ENCODE measurements at places on chromosomes 1 and 21. TPM values are rescaled to one million over a fixed set of nuclear protein-coding genes. Genes with fewer than 3 reads are reported as not detected.

Gene PDE4B
- 38.3 TPM for total RNA-seq

Gene YY1AP1
- total RNA-seq: 56.2 TPM

DNA sequence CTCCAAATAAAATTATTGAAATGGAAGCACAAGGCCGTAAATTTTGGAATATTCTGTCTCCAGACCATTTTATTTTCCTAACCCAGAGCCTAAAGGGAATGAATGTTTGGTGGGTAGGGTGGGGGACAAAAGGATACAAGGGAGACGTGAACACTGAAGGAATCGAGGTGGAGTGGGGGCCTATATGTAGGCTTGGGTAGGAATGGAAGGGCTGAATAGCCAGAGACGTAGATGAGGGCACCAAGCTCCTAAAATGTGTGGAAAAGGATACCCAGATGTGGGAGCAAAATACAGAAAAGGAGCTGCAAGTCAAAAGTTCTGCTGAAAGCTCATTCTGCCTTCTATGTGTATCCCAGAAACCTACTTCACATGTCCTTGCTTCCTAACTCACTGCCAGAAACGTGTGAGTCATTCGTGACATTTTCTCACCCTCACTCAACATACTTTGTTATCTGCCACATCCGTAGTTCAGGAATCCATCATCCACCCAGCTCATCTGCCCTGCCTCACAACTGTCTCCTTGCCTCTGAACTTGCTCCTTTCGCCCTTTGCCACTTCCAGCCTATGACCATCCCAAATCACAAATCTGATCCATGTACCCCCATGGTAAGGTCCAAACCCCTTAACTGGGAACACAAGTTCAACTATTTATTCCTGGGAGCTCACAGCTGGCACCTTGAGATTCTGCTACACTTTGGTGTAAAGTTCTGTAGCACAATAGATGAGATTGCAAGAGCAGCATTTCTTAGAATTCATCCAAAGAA, 84.1 kb upstream of the PRDX6 start:
- DNase-seq: no peak

Gene LEFTY1
- not detected for total RNA-seq

DNA sequence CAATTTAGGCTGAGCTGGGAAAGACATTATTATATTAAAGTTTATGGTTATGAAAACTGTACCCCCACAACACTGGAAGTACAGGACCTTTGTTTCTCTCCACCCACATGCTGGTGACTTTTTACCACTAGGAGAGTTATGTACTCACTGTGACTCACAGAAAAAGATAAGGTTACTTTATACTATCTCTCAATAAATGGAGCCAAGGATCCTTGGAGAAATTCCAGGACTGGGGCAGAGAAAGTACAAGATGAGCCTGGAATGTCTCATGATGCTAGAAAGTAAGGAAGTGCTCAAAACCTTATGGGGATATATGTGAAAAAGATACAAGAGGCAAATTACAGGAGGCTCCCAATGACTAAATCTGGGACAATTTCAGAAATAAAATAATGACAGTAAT, 63.9 kb upstream of the C1orf105 start:
- no peak for DNase-seq

GRCh38 chr1:47380699-47381098, 35.4 kb upstream of the FOXE3 start:
- DNase-seq: no peak

Gene TGFB2
- total RNA-seq: not detected

DNA sequence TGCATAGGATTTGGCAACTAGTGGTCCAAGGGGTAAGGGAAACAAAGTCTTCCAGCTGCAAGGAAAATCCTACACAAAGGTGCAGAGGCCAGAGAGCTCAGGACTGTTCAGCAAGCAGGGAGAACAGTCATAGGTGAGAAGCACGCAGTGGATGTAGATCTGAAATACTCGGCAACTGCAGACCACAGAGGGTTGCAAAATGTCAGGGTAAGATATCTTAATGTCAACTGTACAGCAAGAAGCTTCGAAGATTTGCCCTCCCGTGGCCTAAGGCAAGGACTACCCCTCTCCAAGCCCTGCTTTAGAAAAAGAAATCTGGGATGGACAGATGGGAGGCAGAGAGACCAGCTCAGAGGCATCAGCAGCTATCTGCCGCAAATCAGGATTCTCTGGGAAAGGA, 153.4 kb upstream of the IRF2BP2 start:
- DNase-seq: no peak

DNA sequence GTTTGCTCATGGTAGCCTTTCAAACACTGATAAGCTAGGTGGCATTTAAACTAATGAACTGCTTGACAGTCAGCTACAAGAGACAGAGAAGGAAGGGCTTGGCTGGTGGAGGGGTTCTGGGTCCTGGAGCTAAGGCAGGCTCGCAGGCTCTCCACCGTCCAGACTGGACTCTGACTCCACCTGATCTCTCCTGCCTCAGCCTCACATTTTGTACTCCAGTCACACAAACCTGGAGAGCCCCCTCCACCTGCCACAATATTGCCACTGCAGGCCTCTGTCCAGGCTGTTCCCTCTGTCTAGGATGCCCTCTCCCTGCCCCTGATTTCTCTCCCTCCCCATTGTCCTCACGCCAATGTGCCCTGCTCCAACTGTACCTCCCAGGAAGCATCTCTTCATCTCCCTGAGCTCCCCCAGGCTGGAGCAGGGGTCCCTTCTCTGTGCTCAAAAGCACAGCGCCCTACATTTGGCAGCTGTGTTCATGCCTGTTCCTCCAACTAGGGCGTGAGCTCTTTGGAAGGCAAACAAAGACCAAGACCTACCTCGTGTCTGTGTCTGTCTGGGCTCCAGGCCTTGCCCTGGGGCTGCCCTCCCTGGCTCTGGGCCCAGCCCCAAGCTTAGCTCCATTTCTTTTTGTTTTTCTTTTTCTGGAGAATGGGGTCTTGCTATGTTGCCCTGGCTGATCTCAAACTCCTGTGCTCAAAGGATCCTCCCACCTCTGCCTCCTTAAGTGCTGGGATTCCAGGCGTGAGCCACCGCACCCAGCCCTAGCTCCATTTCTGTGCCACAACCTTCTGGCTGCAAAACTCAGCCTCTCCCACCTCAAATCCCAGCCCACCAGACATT, 2.9 kb downstream of the TIE1 start:
- no peak for DNase-seq

Gene REG4
- total RNA-seq: not detected

Gene CNTN2
- not detected for total RNA-seq

DNA sequence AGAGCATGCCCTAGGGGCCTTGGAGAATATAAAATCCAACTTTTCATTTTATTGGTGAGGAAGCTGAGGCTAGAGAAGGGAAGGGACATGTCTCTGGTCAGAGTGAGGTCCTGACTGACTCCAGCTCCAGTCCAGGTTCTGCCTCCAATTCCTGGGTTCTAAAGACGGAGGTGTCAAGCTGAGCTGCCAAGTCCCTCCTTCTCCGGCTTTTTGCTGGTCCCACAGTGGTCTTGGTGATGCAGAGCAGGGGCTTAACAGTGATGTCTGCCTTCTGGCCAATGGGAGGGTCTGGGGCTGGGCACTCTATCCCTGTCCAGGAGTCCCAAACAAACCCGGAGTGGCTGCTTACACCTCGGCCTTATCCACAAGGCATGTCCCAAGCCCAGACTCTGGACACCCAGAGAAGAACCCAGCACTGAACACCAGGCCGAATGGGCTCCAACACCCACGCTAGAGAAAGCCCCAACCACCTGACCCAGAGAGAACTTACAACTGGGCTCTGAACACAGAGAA, 104.8 kb downstream of the EBNA1BP2 start:
- no peak for DNase-seq

Measured in activated CD4-positive, alpha-beta memory T cell treated with anti-CD3 and anti-CD28 coated beads for 36 hours (primary cell).